ENCODE measurements at places on chromosomes 12 and 14. TPM values are rescaled to one million over a fixed set of nuclear protein-coding genes. Genes with fewer than 3 reads are reported as not detected.

The POLR3B gene
- 0.21 TPM for total RNA-seq

The RCOR1 gene
- total RNA-seq = 4.7 TPM

The TAS2R31 gene
- total RNA-seq = not detected

The SRRM4 gene
- not detected for total RNA-seq

The SPIC gene
- total RNA-seq = not detected

The TSPAN11 gene
- 5.2 TPM for total RNA-seq

The GPX2 gene
- total RNA-seq = not detected

The AVPR1A gene
- 32.4 TPM for total RNA-seq

All from ascending aorta (tissue), 2 donors.